ENCODE measurements at places on chromosomes 6 and 20.
A peak's percentile ranks its signal among the peaks of the same experiment; 100 is the strongest.

GRCh38 chr6:2485116-2485515 lies 239.7 kb upstream of the GMDS start:
- DNase-seq, result no peak

DNA sequence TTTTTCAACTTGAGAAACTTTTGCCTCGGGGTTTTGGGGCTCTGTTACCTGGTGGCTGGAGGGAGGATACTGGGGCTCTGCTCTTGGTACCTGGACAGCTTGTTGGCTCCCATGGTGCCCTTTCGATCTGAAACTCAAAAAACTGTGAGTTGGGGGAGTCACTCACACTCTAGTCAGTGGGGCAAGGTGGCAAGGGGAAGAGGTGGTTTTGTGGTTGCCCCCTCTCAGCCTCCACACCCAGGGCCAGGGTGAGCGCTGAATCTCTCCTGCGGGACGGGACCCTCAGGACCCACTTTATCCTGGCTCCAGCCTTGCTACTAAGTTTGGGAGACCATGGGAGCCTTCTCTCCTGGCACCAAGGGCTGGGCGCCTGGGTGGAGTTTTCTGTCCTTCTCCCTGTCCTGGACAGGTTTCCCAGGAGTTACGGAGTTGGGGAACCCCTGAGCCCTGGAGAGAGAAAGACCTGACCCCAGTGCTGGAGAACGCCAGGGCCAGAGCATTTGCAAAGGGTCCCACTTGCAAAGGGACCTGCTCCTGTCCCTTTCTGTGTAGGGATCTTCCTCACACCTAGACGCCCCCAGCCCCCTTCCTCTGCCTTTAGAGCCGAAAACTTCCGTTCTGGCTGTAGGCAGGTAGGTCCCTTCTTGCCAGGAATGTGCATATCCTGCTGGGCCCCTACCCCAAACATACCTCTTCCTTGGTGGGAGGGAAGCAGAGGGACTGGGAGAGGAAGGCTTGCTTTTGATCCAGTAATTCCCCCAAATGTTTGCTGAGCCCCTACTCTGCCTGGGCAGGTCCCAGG lies 2.9 kb downstream of the FOXP4 start:
- no peak for DNase-seq

- peak; percentile 22 for DNase-seq
Measured at GRCh38 chr6:11277275-11278206, 45.1 kb upstream of the NEDD9 start.

GRCh38 chr6:26593278-26594130 lies 3.2 kb upstream of the ABT1 start:
- no peak for DNase-seq

- DNase-seq, result no peak
Measured at GRCh38 chr6:43799551-43800297, 29.7 kb downstream of the VEGFA start.

DNA sequence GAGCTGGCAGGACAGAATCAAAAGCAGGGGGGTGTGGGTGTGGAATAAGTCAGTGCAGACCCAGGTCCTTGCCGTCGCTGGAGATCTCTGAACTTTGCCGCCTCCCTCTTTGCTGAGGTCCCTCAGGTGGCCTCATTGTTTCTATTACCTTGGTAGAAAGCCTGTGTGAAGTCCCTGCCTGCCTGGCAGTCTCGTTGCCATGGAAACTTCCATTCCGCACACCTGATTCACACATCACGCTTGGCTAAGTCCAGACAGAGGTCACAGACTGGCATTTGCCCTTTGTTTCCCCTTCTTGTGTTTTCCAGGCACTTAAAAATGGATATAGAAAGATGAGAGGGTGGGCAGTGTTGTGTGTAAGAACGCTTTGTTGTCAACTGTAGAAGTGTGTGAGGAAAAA lies 260.6 kb downstream of the PRL start:
- no peak for DNase-seq

DNA sequence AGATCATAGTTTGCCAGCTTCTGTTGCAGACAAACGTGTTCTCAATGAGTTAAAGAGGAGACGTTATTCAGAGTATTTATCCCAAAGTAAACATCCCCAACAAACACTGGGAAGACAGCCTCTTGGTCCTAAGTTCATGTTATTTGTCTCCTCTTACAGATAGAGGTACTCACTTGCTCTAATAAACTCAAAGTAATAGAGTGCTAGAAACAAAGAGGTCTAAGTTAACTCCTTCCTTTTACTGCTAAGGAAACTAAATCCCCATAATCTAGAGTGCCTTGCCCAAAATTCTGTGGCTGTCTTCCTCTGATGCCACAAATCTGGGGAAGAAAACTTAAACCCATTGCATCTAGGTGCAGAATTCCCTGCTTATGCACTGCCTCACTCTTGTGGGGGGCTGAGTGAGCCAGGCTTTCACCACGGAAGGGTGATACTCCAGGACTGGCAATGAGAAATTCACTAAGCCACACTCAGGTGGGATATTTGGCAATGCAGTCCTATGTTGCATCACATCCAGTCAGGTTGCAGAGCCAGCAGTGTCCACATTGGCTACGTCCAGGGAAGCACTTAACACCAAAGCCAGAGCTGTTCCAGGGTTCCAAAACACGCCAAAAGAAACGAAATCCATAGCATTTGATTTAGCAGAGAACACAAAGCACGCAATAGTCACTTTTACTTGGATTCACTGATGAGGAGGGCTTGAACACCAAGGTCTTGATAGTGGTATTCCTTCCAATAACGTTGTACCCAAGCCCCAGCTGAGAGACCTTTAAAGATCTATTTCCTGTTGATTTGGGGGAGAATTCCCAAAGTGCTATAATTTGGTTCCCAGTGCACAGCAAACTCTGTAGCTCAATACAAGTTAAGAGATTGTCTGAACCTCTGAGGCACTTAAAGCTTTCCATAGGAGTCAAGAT lies 81.0 kb upstream of the FOXQ1 start:
- no peak for DNase-seq

GRCh38 chr6:23013776-23014175 lies 444.4 kb downstream of the HDGFL1 start:
- no peak for DNase-seq

DNA sequence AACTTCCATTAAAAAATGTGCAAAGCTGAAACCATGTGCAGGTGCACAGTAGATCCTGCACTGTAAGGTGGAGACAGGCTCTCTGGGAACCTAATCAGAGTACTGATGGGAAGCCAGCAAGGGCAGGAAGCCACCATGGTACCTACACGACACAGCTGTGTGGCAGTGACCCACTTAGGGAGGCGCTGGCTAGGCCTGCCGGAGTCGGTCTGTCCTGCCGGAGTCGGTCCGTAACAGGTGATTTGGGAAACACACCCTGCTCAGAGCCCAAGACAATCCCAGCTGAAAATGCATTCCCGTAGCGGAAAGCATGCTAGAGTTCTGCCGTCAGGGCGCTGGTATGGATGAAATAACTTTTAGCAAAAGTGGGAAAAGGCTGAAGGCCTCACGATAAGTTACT lies 17.2 kb downstream of the TXNDC5 start:
- DNase-seq, result no peak

- no peak for DNase-seq
Measured at GRCh38 chr6:157070403-157071107, 252.8 kb downstream of the TMEM242 start.

DNA sequence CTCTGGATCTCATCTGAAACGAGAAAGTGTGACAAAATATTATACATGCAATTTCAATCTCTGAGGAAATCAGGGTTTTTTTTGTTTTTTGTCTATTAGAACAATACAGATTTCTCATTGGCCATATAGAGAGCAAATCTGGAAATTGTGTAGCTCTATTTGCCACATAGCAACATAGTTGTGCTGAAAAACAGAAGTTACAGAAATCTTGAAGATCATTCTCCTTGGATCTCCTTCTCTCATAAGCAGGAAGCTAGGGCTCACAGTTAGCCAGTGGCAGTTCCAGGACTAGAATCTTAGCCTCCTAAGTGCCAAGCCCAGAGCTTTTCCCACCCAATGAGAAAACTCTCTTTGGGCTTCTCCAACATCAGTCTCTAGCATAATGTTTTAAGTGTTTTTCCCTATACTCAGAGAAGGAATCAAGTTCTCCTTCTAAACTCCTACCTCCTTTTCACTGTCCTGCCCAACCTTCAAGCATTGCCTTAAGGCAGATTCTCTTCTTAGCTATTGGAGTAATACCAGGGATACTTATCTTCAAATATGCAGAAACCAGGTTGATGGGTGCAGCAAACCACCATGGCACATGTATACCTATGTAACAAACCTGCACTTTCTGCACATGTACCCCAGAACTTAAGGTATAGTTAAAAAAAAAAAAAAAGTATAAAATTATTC lies 211.6 kb downstream of the ALDH8A1 start:
- no peak for DNase-seq

- no peak for DNase-seq
Measured at GRCh38 chr6:30317913-30318589, 8.7 kb upstream of the TRIM39 start.

GRCh38 chr6:169669889-169670288 lies 31.9 kb downstream of the WDR27 start:
- no peak for DNase-seq

DNA sequence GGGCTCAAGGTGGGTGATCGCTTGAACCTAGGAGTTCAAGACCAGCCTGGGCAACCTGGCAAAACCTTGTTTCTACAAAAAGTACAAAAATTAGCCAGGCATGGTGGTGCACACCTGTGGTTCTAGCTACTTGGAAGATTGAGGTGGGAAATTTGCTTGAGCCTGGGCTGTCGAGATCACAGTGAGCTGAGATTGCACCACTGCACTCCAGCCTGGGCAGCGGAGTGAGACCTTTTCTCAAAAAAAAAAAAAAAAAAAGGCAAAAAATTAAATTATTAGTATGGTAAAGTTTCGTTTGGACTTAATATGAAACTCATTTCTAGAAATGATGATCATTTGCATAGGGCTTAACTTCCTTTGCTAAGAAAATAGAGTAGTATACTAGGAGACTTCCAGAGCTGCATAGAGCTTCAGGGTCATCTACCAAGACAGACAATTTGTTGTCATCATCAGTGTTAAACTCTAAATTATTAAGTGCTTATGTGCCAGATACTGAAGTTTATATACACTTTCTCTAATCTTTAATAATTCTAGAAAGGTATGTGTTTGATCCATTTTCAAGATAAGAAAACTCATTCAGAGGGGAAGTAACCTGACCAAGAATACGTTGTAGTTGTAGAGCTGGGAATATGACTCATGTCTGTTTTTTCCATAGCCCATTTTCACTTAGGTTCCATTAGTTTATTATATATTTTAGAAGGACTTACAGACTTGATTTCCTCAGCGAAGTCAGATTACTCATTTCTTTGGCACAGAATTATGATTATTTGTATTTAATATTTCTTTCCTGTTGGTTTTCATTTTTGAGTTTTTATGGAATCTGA lies 84.5 kb downstream of the SLC16A10 start:
- no peak for DNase-seq

GRCh38 chr6:128499079-128499731 lies 21.2 kb downstream of the PTPRK start:
- DNase-seq, result no peak

DNA sequence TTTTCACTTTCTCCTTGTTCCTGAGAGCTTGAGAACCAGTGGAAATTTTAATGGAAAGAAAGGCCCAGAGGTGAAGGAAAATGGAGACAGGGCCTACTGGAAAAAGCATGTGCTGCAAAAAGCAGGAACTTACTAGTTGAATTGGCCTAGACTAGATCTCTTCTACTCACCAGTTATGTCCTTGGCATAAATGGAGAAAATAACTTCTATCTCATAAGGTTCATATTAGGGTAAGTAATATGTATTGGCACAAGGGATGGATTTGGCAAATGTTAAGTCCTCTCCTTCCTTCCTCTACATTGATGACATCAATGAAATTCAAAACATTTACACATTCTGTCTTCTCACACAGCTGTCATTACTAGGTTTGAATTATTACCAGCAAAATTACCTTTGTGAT lies 74.0 kb downstream of the NDUFAF5 start:
- no peak for DNase-seq

- no peak for DNase-seq
Measured at GRCh38 chr6:107292715-107293271, 166.6 kb downstream of the PDSS2 start.

GRCh38 chr20:44981736-44982406 lies 15.6 kb downstream of the STK4 start:
- DNase-seq, result no peak

DNA sequence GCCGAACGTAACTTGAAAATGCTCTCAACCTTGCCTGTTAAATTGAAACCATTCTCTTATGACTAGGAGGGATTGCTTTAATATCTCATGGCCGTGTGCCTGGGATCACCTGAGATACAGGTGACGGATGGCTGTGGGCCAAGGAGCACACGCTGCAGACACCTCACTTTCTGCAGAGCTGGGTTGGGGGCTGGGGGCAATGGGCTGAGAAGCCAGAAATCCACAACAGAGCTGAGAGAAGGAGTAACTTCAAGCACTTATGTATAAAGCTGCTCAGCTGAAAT lies 170.9 kb downstream of the DTNBP1 start:
- DNase-seq, result no peak

DNA sequence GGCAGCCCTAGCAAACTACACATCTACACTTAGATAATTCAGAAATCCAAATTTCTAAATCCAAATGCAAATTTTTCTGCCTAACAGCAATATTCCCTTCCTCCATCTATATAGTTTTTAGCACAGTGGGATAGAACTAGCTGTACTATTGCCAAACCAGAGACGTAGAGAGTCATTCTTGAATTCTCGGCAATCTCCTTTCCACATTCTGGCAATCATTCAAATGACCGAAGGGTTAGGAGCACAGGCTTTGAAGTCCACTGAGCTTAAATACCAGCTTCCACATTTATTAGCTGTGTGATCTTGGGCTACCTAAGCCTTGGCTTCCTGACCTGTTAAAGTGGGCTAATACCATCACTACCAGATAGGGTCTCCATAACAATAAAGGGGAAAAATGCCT lies 3.1 kb upstream of the RPS12 start:
- no peak for DNase-seq

DNA sequence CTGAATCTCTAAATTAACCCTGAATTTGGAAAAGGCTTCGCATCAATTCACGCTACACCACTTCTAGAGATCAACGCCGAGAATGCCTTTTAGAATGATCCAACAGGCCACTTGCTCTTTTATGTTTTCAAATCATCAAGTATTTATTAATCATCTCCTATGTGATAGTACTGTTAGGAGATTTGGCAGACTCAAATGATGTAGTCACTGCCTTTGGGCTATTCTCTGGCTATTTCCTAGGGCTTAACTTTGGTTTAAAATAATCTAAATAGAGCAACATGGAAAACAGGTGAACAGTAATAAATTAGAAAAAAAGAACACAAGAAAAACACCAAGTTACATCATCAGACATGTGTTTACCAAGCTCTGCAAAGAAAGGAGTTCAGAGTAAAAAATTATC lies 140.3 kb downstream of the TENT5A start:
- no peak for DNase-seq

DNA sequence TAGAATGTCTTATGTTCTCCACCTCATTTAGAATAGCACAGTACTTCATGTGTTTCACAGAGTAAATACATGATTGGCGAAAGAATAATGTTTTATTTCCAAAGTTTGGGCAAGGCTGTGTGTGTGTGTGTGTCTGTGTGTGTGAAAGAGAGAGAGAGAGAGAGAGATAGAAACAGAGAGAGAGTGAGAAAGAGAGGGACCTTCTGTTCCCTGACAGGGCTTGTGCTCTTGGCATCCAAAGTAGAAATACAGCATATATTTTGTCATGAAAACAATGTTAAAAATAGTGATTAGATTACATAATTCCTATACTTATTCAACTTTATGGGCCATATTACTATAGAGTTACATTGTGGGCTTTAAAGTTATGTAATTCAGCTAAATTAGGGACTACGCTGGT lies 201.2 kb downstream of the KIF6 start:
- no peak for DNase-seq

GRCh38 chr20:48459722-48460395 lies 367.9 kb downstream of the PREX1 start:
- no peak for DNase-seq

- DNase-seq, result no peak
Measured at GRCh38 chr6:35503534-35503933, 6.7 kb upstream of the TEAD3 start.

GRCh38 chr20:61120595-61121515 lies 131.2 kb upstream of the CDH4 start:
- DNase-seq, result peak; percentile 31

All from stimulated activated naive CD8-positive, alpha-beta T cell treated with anti-CD3 and anti-CD28 coated beads, Interleukin-15, Interleukin-2, amounts not matched to agents 100 U/mL and 50 U/mL, for 24 hours (primary cell).